ENCODE measurements at places on chromosomes 12 and 14. TPM values are rescaled to one million over a fixed set of nuclear protein-coding genes. Genes with fewer than 3 reads are reported as not detected.

The RND1 gene
- total RNA-seq: 7.3 TPM

The TAS2R9 gene
- total RNA-seq: not detected

The TROAP gene
- total RNA-seq: 2.0 TPM

The PRKAB1 gene
- 23.5 TPM for total RNA-seq

The EIF2S3B gene
- 0.62 TPM for total RNA-seq

- DNase-seq: no peak
- H3K27ac ChIP-seq: no peak overlapping the region
- H3K4me3 ChIP-seq: no peak overlapping the region
- no peaks in the 10 kb centered on the region for H3K4me1 ChIP-seq
- no peaks in the 10 kb centered on the region for H3K27me3 ChIP-seq
Measured at GRCh38 chr12:24500831-24501230, 448.1 kb downstream of the BCAT1 start.

GRCh38 chr14:81110186-81110585, 110.6 kb downstream of the GTF2A1 start:
- no peak for DNase-seq
- no peak overlapping the region for H3K4me3 ChIP-seq
- H3K27me3 ChIP-seq: no peaks in the 10 kb centered on the region
- no peaks in the 10 kb centered on the region for H3K4me1 ChIP-seq

- H3K4me1 ChIP-seq: peaks cover 5% of the 10 kb centered on the region
- no peak overlapping the region for H3K27ac ChIP-seq
- H3K27me3 ChIP-seq: peaks cover 3% of the 10 kb centered on the region
- H3K36me3 ChIP-seq: no peaks in the 10 kb centered on the region
Measured at GRCh38 chr14:61603736-61604135, 91.6 kb upstream of the HIF1A start.

DNA sequence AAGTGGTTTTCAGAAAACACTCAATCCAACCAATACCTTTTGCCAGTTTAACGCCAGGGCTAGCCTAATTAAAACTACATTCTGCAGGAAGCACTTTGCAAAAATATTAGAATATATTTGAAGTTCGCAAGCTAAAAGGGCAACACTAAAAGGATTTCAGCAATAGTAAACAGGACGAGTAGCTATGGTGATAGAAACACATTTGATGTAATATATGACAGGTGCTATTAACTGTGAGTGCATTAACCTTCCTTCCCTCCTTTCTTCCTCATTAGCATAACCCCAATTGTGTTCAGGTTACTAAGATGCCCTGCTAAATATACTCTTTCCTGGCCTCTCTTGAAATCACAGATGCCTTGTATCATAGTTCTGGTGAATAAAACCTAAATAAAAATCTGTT, 85.6 kb upstream of the TMCC3 start:
- no peaks in the 10 kb centered on the region for H3K4me1 ChIP-seq

GRCh38 chr12:52073531-52074381, 4.0 kb downstream of the ATG101 start:
- H3K36me3 ChIP-seq: peaks cover 49% of the 10 kb centered on the region
- no peak overlapping the region for H3K27ac ChIP-seq
- H3K4me3 ChIP-seq: no peak overlapping the region
- peaks cover 31% of the 10 kb centered on the region for H3K4me1 ChIP-seq
- no peak for DNase-seq
- no peaks in the 10 kb centered on the region for H3K27me3 ChIP-seq

DNA sequence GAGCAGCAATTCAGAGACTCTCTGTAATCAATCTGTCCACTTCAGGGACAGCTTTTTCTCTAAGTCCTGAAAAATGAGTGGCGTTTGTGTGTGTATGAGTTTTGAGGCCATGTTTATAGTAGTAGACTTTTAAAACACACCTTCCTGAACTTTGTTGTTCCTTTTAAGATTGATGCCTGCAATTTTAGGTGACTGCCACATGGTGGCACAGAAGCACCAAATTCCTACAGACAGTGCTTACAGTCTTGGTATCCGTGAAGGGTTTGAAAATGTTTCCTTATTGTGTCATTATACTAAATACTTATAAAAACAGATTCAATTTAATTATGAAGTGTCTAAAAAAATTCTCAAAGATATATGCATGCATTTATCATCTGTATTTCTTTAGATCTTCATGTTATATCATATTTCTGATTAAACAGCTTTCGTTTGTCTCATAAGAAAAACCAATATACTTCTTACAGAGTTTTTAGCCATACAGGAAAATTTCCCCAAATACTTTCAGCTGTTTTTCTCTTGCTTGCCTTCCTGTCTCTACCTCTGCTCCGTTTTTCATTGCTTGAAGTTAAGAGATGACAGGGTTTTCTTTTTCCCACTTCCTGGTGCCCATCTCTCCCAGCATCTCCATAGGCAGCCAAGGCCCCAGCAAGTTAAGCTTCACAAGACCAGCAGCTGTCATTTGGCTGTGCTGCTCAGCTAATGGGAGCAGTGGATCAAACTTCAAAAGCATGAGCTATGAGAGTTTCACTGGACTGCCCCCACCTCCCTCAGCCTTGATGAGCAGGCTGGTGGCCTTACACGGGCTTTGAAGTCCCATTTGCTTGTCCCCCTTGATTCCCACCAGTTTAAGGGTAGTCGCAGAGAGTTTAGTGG, 259.6 kb downstream of the AKAP6 start:
- H3K27ac ChIP-seq: no peak overlapping the region
- no peaks in the 10 kb centered on the region for H3K4me1 ChIP-seq
- peak; percentile 44 for DNase-seq

DNA sequence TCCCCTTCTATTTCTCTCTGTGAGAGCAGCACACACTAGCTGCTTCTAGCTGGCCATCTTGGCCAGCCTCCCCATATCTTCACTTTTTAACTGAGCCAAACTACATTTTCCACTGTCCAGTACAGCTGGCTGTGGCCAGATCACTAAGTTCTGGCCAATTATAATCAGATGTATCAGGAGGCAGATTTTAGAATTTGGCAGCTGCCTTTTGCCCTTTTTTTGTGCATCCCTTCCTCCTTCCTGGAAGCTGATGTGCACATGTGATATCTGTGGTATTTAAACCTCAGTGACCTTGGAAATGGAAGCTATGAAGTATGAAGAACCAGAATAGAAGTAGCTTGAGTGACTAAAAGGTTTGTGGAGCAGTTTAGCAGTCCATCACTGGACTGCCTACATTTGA, 49.8 kb upstream of the ANO6 start:
- H3K4me3 ChIP-seq: no peak overlapping the region
- no peaks in the 10 kb centered on the region for H3K36me3 ChIP-seq
- H3K4me1 ChIP-seq: no peaks in the 10 kb centered on the region

DNA sequence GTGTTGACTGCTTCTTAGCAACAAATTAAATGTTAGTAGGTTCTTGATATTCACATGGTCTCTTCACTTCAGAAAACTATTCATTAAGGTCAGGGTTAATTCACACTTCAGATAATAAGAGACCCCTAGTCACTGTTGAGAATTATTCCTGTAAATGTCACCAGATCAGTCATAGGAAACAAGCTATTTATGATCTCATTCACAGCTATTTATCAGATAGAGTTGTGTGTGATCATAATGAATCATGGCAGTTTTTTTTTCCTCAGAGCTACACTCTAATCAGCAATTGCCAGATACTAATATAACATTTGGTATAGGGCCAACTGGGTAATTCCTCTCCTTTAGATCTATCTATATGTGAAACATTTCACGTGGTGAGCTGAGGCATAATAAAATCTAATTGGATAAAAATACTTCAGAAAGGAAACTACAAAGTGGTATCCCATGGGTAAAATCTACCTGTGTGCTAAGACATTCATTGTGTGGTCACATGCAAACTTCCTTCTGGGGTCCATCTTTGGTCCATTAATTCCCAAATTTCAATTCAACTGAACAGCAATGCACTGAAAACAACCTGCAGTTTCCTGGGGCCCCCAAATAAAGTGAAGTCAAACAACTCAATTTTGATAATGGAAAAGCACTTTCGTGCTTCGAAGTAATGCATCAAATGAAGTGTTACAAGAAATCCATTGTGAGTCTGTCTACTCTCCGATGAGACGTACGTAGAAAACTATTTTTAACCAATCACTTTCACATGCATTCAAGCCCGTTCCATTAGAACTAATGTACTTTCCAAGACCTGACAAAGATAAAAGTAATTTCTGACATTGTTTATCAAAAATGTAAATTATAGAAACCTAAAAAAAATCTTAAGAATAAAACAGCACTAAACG, 197.0 kb downstream of the ACSS3 start:
- no peak for DNase-seq
- no peaks in the 10 kb centered on the region for H3K36me3 ChIP-seq
- H3K4me3 ChIP-seq: no peak overlapping the region

DNA sequence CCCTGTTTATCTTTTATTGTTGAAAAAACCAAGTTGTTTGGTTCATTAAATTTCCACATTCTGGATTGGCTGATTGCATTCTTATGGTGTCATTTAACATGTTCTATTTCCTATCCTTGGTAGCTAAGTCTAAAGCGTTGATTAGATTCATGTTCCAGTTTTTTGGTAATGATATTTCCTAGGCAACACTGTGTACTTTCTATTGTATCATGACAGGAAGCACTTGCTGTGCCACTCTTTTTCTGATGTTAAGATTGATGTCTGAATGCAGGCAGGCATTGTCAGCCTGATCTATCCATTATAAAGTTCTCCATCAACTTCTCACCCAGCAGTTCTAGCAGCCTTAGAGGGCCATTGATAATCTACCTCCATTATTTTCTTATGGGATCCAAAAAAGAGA, 91.1 kb upstream of the ARID2 start:
- H3K4me3 ChIP-seq: no peak overlapping the region
- H3K4me1 ChIP-seq: no peaks in the 10 kb centered on the region
- H3K36me3 ChIP-seq: no peaks in the 10 kb centered on the region
- no peak overlapping the region for H3K27ac ChIP-seq
- DNase-seq: no peak

- H3K27me3 ChIP-seq: no peaks in the 10 kb centered on the region
- no peak overlapping the region for H3K27ac ChIP-seq
- H3K4me1 ChIP-seq: no peaks in the 10 kb centered on the region
- no peak for DNase-seq
- H3K4me3 ChIP-seq: no peak overlapping the region
- H3K36me3 ChIP-seq: no peaks in the 10 kb centered on the region
Measured at GRCh38 chr12:38328306-38328895, 11.8 kb downstream of the ALG10B start.

DNA sequence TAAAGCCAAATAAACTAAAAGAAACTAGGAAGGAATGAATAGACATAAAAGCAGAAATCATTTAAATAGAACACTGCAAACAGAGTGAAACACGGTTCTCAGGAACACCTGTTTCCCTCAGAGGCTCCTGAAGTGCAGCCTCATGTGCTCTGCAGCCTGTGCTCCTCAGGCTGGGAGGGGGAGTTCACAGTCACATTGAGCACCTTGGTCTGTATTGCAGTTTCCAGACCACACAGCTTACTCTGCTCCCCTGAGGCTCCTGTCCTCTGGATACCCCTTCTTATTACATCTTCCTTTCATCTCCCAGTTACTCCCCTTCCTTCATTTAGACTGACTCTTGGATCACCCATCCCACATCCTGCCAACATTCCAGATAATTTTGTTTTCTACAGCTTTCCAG, 49.7 kb upstream of the DCD start:
- H3K4me1 ChIP-seq: no peaks in the 10 kb centered on the region
- peaks cover 2% of the 10 kb centered on the region for H3K27me3 ChIP-seq
- H3K27ac ChIP-seq: no peak overlapping the region
- no peaks in the 10 kb centered on the region for H3K36me3 ChIP-seq
- no peak overlapping the region for H3K4me3 ChIP-seq

DNA sequence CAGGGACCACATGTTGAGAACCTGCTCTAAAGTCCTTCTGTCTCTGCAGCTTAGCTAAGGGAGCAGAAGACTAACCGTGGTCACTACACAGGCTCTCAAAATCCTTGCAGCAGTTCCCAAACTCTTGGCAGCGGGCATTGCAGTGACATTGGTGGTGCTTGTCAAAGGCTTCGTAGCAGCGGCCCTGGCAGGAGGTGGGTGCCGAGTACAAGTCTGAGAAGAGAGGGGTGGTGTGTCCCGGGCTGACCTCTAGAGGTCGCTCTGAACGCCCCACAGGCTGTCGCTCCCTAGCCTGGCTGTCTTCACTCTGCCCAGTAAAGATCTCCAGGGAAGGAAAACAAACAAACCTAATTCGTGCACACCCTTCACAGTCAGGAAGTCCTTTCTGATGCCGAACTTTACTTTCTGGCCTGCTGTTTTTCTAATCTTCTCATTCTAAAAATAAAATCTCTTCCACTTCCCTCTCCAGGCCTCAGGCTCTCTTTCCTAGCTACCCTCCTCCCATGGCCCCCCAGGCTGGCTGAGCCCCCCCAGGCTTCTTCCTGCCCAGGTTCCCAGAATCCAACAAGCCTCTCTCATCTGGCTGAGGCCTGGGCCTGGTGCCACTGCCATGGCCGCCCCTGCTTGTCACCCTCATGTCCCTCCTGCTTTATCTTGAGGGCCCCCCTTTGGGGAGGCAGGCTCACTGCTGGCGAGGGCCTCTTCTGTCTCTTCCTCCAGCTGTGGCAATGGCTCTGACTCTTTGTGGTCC, 7.7 kb downstream of the ENDOU start:
- peak; percentile 44 for DNase-seq
- H3K4me1 ChIP-seq: peaks cover 4% of the 10 kb centered on the region
- H3K4me3 ChIP-seq: no peak overlapping the region
- H3K36me3 ChIP-seq: peaks cover 4% of the 10 kb centered on the region
- H3K27me3 ChIP-seq: no peaks in the 10 kb centered on the region

DNA sequence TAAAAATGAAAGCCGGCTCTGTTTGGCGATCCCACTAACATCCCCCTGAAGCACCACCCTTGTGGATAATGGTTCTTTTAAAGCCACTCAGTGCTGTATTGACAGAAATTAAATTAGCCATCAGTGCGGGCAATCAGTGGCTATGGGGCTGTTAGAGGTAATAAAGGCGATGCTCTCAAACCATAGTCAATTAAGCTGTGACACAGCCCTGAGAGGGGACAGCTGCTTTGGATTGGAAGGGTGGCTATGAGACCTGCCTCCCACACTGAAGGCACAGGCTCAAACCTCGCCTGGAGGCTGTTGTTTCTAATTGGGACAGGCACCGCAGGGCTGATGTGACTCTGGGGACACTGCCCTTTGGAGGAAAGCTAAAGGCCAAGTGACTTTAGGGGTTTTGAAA, 562.2 kb downstream of the VRK1 start:
- H3K36me3 ChIP-seq: no peaks in the 10 kb centered on the region
- no peak overlapping the region for H3K27ac ChIP-seq
- H3K4me1 ChIP-seq: no peaks in the 10 kb centered on the region
- no peak for DNase-seq
- no peak overlapping the region for H3K4me3 ChIP-seq
